ENCODE measurements at places on chromosomes 6 and 20.

- no peak for DNase-seq
These were observed 353.1 kb downstream of the CD83 start for GRCh38 chr6:14470671-14471070.

GRCh38 chr6:2369606-2370005 lies 124.2 kb upstream of the GMDS start:
- no peak for DNase-seq

DNA sequence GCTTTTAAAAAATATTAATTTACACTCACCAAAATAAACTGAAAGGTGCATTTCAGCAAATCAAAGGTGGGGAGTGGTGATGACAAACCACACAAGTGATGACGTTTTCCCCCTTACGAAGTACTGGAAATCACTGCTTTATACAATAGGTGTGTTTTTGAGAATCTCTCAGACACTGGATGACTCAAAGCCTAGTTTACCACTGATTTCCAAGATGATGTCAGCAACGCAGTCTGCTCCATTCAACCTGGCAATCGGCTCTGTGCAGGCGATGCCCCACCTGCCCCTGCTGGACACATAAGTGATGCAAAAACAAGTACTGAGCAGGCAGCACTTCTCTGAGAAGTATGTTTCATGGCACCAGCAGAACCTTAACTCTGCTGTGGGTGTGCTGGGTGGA lies 114.4 kb downstream of the SOD2 start:
- no peak for DNase-seq

GRCh38 chr6:137230547-137230946 lies 11.4 kb upstream of the IFNGR1 start:
- no peak for DNase-seq

DNA sequence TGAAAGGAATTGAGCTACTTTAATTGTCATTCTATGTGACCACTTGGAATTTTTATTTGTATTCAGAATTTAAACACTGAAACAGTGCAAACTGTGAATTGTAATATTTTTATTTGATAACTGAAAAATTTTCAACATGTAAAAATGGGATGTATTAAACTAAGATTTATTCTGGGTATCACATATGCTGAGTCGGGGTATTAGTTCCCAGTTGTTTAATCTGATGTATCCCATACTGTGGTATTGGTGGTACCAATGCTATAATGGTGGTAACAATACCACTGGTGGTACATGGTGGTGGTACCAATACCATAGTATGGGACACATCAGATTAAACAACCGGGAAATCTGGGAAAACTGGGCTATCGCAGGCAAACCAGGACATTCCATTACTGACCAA lies 79.4 kb downstream of the CDC5L start:
- no peak for DNase-seq

DNA sequence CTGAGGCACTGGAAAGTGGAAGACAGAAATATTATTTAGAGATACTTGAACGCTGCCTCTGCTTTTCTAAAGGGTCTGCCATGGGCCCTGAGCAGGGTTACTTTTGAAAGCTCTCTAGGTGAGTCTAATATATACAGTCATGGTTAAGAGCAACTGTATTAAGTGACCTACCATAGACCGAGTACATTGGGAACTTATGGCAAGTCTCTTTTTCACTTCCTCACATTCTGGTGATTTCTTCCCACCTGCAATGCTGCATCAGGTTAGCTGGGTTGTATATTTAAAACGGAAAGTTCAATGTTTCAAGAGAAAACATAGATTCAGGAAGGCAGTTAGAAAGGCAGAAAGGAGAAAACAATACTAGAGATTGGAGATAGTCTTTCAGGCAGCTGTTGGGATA lies 154.7 kb downstream of the PHF3 start:
- DNase-seq: no peak

GRCh38 chr6:2794171-2794730 lies 29.1 kb downstream of the WRNIP1 start:
- DNase-seq: no peak

DNA sequence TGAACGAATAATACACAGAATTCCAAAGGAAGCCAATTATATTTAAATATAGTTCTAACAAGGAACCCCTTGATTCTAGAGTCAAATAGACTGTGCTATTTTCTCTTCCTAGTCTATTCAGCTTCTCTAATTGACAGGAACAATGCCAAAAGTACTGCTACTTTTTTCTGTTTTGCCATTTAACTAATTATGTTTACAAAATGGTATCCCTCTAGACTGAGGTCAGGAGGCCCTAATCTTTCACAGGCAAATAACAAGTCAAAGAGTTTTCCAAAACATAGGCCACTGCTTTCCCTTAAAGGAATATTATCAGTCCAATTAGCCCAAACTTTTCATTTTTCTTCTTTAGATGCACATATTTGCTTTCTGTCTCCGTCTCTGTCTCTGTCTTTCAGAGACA lies 539.3 kb downstream of the RFPL4B start:
- DNase-seq: no peak

Data from NCI-H1092 (cell line).